ENCODE measurements at places on chromosomes 3 and 15.
A peak's percentile ranks its signal among the peaks of the same experiment; 100 is the strongest.

GRCh38 chr3:157611536-157612076, 108.4 kb upstream of the VEPH1 start:
- DNase-seq = no peak

DNA sequence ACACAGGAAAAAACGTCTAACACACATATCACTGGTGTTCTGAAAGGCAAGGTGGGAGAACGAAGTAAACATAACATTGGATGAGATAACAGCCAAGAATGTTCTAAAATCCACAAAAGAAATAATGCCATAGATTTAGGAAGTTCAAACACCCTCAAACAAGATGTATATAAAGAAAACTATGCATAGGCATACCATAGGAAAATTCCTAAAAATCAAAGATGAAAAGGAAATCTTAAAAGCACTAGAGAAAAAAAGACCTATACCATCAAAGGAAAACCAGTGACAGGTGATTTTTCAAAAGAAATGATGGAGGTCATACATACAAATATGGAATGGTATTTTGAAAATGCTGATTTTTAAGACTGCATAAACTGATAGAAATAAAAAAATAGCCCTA, 57.3 kb downstream of the GLB1 start:
- DNase-seq = no peak

DNA sequence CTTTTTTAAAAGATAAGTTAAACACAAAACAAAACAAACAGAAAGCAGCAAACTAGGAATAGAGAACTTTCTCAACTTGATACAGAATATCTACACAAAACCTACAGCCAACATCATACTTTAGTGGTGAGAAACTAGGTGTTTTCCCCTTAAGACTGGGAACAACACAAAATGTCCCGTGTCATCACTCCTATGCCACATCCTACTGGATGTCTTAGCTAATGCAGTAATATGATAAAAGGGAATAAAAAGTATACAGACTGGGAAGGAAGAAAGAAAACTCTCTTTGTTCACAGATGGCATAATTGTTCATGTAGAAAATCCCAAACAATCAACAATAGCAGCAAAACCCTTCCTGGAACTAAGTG, 45.9 kb downstream of the TMEM45A start:
- no peak for DNase-seq

- DNase-seq = peak; percentile 50
Observed at GRCh38 chr3:36525115-36525801, 145.0 kb downstream of the STAC start.

DNA sequence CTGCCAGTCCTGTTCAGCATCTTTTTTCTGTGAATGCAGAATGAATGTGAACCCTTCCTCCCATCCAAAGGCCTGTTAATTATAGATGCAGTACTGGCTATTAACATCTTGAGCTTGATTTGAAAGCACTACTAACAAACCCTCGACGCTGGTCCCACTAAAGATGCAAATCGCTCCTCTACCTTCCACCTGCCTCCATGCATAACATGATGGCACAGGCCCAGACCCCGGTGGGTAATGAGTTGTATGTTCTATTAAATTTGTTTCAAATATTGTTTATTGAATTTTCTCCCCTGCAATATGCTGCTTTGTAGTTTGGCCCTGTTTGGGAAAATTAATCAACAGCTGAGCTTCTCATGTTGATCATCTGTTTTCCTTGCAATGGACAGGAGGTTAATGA, 69.3 kb downstream of the RAB11A start:
- no peak for DNase-seq

- no peak for DNase-seq
Observed at GRCh38 chr15:73571346-73571745, 61.8 kb downstream of the NPTN start.

DNA sequence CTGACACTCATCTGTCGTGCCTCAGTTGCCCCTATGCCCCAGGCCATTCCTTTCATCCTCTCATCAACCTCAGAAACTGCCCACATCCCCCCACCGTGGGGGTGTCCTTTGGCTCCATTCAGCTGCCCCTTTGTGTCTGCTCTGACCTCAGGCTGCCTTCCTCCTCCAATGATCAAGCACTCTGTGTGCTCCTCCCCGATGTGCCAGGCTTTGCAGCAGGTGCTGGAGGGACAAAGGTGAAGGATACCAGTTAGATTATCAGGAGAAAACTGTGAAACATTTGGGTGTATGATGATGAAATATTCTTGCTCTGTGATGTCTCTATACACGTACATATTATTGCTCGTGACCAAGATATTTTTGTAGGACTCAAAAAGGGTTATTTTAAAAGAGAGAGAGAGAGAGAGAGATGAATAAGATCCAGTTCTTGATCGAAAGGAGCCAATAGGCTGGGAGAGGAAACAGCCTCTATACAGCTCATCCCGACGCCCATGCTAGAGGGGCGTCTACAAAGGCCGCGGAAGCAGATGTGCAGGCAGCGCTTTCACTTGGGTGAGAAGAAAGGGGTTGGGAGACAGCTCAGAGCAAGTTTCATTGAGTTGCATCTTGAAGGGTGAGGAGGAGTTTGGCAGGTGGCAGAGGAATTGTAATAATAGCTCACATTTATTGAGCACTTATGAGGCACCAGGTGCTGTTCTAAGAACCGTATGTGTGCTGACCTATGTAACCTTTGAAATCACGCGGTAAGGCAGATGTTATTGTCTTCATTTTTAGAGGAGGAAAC, 28.3 kb upstream of the ADCY5 start:
- DNase-seq = no peak

- DNase-seq = no peak
Observed at GRCh38 chr15:51096976-51097375, 2.3 kb upstream of the TNFAIP8L3 start.

DNA sequence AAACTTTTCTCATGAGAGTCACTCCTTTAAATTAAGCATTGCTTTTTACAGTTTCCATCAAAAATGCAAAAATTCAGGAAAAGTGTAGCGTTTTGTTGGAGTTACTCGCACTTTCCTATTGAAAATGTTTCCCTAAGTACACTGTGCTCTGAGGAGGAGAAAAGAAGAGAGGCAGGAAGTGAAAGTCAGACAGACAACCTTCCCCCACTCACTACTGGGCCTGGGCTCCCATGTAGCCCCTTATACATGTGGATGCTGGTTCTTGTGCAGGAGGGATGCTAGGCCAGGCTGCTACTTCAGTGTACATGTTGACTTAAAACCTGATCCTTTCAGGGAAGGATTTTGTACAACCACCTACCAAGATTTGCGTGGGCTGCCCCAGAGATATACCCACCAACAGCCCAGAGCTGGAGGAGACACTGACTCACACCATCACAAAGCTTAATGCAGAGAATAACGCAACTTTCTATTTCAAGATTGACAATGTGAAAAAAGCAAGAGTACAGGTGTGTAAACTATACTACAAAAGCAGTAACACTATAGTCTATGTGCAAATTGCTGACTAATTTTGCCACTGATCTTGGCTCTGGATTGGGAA, 15.1 kb downstream of the KNG1 start:
- no peak for DNase-seq

GRCh38 chr15:86558252-86558651, 478.6 kb downstream of the AGBL1 start:
- no peak for DNase-seq

DNA sequence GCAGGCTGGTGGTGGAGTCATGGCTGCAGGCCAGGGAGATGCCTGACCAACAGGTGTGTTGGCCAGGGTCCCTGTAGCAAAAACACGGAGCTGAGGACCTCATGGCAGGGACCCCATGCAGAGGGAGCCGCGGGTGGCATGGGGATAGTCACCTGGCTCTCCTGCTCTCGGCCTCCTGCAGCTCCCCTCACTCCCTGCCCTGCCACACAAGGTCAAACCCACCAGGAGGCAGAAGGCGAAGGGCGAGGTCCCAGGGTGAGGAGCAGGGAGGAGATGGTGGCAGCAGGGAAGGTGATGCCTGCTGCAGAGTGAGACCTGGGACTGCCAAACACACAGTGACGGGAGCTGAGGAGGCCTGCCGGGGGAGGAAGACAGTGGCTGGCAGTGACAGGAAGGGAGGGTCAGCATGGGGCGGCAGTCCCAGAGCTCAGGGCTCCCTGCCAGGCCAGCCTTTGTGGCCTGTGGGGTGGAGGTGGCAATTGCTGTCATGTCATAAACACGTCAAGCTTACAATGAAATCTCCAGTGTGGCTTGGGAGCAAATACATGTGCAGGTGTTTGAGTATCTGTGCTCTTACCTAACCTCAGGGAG, 144.3 kb downstream of the TJP1 start:
- DNase-seq = no peak

DNA sequence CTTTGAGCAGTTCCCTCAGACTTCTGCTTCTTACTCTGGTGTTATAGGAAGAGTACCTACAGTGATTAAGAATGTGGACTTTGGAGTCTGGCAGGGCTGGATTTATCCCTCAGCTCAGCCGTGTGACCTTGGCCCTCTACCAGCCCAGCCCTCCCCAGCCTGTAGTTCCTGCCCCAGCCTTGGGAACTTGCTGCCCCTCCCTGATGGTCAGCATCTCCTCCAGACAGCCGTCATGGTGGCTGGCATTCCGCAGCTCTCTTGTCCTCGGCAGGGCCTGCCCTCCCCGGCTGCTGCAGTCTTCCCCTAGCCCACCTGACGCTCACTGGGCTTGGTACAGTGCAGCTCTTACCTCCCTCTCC, 21.9 kb upstream of the CPNE9 start:
- no peak for DNase-seq

DNA sequence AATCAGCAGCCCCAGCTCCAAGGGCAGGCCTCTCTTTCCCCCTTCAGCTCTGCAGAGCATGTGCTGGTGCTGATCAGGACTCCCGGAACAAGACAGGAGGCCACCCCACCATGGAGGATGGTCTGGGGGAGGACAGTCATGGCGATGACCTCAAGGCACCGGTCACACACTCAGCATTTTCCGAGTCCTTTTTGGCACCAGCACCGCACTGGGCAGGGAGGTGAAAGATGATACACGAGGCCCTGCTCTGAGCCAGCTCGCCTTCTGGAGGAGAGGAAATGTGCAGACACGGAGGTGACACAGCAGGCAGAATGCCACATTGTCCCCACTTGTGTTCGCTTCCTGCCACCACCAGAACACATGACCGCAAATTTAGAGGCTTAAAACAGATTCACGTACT, 61.8 kb upstream of the SEC61A1 start:
- no peak for DNase-seq

DNA sequence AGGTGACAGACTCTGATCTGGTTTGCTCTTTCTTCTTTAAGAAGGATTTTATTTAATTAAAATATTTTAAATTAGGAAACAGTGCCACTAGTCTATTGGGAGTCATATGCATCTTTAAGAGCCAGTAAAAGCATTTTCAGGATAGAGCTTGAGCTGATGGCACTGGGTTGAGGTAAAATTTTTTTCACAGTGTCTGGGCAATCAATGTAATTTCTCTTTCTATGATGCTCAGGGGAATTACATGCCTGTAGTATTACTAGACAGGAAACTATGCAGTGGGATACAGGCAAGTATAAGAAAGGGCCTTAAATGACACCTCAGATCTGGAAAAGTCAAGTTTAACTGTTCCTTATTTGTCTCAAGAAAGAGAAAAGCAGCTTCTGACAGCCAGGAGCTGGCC, 76.4 kb downstream of the GAP43 start:
- DNase-seq = no peak

DNA sequence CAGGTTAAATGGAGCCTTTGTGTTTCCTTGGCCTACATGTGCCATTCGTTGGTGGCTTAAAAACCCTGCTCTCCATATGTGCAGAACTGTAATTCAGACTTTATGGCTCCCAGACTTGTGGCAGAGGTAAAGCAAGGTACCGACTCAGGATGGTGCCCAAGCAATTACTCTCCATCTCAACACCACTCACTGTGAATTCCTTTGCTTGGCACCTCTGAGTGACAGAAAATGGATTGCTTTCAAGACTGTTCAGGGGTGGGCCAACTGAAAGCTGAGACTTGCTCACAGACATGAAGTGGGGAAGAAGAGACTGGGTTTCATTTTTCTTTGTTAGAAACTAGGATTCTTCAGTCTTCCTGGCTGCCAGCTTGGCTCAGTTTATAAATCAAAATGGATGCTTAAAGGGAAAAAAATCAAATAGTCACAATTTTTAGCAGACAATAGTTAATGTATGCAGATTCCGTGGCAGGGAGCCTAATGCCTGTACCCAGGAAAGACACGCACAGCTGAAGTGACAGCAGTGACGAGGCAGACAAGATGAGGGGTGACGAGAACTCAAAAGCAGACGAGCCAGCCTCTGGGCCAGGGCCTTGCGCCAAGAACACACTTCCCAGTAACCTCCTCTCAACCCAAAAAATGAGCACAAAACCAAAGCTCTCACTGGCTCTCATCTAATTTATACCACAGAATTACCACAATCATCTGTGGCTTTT, 207.9 kb upstream of the SLC2A2 start:
- DNase-seq = no peak

GRCh38 chr15:76345583-76345879, 9.0 kb downstream of the ISL2 start:
- DNase-seq = no peak

DNA sequence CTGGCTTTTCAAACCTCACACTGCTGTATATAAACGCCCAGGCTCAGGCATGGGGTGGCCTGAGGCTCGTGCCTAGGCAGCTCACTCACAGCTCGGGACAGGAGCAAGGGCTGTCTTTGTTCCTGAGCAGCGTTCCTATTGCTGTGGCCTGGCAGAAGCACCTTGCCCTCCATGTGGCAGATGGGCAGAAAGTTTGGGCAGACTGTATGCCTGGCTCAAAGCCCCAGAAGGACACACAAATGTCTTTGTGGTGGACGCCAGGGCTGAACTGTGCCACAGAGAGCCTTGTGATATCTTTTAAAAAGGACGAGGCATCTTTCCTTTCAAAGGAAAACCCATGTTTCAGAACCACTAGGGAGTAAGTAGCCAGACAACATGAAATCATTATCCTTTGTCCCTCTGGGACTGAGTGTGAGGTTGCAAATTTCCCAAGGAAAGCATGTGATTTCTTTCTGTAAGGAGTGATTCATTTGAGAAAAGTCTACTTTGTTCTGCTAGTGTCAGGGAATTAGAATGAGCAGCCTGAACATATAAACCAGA, 29.3 kb upstream of the UBE2E1 start:
- peak; percentile 86 for DNase-seq

GRCh38 chr3:181623924-181624694, 87.6 kb upstream of the SOX2 start:
- DNase-seq = no peak

GRCh38 chr3:127393131-127393820, 105.4 kb upstream of the PRR20G start:
- no peak for DNase-seq

- no peak for DNase-seq
Observed at GRCh38 chr3:100185847-100186246, 71.5 kb upstream of the FILIP1L start.

DNA sequence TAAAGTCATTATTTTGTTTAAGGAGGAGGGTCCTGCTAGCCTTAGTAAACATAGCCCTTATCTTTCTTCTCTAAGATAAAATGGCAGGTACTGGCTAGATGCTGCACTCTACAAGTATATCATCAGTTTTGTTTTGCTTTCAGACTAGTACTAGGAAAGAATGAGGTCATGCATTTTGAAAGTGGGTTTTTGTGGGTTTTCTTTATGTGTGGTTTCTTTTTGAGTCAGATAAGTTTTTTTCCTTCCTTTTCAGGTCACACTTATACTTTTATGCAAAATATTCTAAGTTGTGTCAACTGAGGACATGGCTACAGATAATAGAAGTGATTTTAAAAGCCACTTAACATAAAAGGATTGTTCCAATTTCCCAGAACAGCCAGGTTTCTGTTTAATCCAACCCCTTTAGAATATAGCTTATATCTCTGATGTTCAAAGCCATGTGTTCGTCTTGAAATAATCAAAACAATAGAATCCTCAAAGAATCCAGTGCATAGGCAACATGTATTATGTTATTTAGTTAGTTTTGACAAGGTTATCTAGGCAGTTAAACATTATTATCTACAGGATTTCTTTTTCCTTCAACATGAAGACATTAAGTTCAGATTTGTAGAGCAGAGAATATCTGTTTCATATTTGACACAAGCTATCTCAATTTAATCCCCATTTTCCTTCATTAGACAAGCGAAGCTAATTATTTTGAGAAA, 406.2 kb downstream of the RBMS3 start:
- peak; percentile 16 for DNase-seq

Measured in myocyte (in vitro differentiated cells).